ENCODE measurements at places on chromosomes 4 and X.

- no peak for DNase-seq
Observed at GRCh38 chr4:137067735-137068134, 464.6 kb downstream of the PCDH18 start.

DNA sequence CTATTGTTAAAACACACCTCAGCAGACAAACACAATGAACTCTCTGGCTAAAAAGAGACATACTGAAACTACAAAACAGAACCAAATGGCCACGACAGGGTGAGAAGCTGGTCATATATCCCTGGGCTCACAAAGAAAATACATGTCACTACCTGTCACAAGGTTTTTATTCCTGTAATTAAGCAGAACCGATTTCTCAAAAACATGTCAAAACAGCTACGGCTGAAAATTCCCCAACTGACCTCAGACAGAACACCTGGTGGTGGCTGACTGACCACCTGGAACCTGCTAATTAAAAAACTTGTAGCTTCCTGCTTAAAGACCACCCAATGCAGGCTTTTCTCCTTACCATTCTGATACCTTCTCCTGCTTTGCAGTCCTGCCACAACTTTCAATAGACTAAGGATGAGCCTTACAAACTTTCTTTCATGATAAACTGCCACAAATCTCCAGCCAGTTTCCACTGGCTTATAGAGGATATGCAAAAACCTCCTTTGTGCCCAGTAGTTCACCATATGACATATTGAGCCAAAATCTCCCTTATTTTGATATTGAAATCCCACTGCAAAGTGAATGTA is 571.9 kb downstream of the SPOCK3 start:
- DNase-seq: no peak

GRCh38 chrX:50881028-50881427 is 29.5 kb upstream of the BMP15 start:
- DNase-seq: no peak

DNA sequence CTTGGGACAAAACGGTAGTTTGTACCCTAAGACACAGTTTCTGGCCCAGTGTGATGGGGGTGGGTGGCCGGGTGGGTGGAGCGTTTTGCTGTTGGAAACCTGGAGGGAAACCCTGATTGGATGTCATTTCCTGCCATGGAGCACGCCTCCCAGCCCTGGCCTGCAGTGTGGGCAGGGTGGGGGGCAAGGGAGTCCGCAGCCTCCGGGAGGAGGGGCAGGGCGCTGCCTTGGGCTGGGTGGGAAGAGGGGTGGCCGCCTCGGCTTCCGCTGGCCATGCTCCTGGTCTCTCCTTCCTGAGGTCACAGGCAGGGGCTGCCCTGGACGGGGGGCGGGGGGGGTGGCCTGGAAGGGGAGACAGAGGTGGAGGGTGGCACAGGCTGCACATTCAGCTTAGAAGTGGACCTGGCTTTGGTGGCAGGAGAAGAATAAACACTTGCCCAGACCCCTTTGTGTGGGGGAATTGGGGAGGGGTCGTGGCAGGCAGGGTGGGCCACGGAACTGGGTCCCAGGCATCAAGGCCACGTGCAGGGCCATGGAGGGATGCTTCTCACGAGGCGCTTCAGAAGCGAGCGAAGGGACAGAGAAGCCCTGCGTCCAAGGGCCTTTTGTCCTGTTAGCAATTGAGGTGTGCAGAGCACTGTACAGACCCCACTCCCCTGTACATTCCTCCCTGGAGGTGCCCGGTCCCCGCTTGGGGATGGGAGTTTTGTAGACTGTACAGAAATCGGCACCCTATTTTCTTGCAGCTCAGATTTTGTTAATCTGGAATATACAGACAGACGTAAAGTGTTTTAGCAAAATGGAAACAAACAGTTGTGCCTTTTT is 6.2 kb downstream of the NAT8L start:
- no peak for DNase-seq

DNA sequence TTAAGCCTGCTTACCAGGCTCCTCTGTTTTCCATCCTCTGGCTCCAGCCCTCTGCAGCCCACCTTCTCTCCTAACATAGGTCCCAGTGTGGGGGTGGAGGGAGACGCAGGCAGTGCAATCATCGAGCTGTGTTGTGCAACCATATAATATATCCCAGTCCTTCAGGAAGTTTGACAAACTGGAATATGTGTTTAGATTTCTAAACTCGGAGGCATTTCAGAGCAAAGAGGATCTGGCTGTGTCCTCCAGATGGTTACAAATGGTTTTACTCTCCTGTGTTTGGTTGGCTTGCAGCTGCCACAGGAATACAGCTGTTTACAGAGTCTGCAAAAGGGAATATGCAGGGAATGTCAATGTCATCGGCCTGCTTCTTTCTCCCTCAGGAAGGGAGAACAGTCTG is 195.3 kb upstream of the LNX1 start:
- DNase-seq: no peak

DNA sequence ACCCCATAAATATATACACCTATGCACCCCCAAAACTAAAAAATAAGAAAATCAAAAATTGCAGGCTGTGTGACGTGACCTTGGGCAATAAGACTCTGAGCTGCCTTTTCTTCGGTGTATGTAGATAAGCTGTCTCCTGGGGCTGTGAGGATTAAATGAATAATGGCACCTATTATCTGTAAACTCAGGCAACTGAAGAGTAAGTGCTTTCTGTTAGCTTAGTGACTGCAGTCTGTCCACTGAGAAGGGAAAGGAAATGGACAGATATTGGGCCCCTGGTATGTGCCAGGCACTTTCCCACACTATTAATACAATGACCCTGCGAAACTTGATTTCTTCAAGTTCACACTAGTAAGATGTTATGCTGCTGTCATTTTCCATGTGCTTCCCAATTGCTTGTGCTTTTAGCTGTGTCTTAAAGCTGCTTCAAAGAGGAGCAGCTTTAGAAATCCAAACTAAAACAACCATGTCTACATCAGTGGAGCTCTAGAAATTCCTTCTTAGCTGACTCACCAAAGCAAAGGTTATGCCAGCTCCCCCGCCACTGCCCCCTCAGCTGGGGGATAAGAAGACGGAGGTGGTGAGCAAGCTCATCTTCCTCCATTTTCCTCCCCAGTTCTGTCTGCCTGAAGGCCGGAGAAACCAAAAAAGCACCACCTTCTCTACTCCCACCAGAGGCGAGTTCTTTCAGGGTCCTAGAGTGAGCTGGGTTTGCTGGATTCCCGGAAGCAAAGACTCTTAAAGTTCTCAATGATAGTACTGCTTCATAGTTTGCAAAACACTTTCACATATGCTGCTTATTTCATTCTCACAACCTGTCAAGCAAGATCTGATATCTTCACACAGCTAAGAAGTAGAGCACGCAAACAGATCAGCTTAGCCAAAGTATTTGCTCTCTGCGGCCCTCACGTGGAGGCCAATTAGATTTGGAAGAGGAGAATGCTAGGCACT is 8.8 kb upstream of the DGAT2L6 start:
- no peak for DNase-seq

DNA sequence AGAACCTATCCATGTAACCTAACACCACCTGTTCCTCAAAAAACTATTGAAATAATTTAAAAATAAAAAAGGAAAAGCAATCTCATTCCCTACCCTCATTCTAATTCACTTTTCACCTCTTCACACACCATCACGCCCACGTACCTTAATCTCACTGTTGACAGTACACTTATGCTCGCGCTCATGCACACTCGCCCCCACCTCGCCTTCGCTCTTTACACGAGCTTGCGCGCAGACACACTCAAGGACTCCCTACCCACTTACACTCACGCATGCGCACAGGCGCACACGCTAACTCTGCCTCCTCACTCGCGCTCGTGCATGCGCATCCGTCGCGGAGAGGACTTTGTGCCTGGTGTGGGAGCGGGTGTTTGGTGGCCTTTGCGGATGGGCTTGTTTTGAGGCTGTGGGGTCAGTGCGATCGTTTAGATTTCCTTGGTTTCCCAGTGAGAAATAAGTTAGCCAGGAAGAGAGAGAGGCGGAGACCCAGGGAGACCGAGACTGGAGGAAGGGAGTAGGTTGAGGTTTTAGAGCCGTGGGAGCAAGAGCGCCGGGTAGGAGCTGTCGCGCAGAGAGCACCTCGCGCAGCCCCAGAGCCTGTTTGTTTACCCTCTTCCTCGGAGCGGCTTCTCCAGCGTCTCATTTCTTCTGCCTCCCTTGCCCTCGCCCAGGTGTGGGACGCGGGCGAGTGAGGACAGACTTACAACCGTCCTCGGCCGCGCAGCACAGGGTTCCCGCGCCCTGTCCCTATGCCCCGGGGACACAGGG is 8.1 kb upstream of the GSX2 start:
- peak; percentile 75 for DNase-seq

DNA sequence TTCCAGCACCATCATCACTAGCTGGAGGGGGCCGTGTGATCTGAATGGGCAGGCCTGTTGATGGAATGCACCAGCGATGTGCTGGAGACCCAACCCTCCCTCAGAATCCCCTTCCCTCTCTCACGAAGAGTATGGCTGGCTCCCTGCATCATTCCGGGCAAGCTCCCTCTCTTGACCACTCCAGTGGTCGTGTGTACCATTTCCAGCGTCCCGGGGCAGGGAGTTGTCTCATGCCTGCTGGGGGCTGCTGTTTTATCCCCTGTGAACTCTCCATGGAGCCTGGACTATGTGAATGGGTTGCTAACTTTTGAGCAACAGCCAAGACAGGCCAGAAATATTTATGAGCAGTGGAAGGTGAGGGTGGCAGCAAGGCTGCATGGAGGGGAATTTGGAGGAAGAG is 8.1 kb downstream of the CSAG1 start:
- no peak for DNase-seq

DNA sequence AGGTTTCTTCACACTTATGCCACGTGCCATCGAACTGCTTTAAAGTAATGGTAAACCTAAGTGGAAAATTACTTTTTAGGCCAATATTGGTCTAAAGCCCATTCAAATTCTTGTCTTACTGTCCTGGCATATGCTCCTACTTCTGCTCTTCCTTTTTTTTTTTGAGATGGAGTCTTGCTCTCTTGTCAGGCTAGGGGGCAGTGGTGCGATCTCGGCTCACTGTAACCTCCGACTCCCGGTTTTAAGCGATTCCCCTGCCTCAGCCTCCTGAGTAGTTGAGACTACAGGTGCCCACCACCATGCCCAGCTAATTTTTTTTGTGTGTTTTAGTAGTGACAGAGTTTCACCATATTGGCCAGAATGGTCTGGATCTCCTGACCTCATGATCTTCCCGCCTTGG is 129.0 kb upstream of the TECRL start:
- no peak for DNase-seq

DNA sequence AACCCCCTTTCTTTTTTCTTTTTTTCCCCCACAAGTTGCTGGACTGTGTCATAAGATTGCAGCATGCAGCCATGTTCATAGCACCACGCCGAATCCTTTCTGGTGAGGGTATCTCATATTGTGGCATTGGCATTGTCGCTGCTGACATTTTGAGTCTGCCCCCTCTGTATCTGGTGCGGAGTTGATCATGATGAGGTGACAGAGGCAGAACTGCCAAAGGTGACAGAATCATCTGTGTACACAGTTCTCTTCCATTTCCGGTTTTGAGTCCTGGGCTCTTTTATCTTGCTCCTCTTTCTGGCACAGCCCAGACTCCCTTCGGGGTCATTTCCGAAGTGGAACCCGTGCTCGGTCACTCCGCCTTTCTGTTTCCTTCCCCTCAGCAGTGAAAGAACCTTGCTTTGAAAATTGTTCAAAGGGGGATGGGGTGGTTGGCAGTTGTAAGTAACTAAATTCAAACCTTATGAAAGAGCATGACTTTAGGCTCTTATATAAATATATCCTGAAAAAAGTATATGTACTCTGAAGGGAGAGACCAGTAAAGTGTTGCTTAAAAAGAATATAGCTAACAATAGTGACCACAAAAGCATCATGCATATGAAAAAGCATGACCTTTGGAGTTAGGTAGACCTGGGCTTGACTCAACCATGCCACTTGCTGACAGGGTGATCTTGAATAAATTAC is 55.0 kb upstream of the BMP2K start:
- DNase-seq: no peak

DNA sequence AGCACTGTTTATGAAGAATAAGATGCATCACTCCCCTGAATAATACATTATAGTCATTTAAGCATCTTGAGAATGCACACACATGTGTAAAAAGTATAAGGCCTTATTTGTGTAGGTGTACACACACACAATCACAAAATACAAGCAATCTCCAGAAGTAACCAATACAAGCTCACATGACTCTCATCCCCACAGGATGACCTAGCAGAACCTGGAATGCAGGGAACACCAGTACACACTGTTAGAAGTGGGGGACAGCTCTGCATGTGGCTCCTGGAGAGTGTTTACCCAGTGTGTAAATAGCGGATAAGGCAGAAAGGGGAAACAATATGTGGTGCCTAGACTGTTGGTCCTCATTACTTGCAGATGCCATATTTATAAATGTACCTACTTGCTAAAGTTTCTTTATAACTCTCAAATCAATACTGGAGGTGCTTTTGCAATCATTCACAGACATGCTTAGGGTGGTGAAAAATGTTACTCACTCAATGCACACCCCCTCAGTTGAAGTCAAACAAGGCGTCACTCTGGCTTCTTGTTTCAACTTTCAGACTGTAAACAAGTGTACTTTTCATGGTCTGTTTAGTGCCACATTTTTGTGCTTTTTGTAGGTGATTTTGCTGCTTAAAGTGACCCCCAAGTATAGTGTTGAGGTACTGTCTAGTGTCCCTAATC is 73.1 kb downstream of the MAGEB17 start:
- DNase-seq: no peak

DNA sequence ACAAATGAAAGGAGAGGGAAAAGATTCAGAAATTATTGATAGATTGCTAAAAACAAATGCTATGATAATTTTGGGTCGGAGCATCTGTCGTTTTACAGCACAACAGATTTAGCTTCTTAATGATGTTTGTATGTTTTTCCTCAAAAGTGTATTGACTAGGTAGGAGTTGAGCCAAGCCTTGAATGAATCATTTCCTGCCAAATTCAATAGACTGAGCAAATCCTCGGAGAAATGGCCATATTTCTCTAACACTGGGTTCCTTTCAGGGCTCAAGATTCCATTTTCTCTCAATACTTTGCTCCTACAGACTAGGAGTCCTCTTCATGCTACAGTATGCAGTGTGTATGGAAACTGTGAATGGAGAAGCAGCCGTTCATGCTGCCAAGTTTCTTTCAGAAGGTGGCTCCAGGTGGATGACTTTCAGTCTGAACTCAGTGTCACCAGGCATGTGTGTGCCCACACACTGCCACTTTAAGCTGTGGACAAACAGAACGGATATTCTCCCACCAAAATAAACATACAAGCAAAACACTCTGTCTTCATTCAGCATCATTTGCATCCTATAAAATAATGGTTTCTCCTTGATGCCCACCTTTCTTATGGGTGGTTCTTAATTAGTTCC is 146.0 kb downstream of the TBL1X start:
- DNase-seq: no peak

DNA sequence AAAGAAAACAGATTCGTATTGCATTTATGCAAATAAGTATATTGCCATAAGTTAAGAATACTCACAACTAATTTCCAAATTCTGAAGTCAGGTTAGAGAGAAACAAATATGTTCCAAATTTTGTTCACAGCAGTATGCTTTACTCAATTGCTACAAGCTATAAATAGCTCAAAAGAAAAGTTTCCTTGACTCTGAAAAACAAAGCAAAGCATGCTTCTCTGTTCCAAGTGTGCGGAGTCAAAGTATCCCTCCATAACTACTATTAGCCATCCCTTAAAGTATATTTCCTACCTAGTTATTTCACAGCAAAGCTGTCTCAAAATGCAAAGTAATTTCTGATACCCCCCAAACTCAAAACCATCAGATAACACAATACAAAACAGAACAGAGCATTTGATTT is 47.3 kb downstream of the MGST2 start:
- DNase-seq: no peak

All from stimulated activated CD4-positive, alpha-beta T cell treated with anti-CD3 and anti-CD28 coated beads, Interleukin-4, amount 100 ng/mL, for 4 hours (primary cell).